NCI-H1105 treated with DMSO at 0.1 percent for 48 hours (cell line): ENCODE measurements at places on chromosomes 7 and 10.

DNA sequence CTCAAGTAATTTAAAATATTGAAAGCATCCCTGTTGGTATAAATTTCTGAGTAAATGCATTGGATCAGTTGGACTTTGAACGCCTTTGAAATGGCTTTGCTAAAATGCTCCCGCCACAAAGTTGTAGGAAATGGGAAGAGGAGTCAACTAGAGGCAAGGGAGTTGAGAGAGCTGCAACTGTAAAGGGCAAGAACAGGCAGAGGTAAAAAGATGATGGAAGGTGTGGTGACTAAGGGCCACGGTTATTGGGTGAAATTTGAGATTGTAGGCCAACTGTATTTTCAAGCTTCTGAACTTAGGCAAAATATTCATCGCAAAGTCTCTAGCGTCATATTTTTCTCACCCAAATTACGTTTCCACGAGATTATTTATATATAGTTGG is 595 bp upstream of the SUMF2 start:
- DNase-seq = no peak

- no peak for DNase-seq
These were observed 162.7 kb downstream of the AKR1D1 start for GRCh38 chr7:138238734-138239659.

GRCh38 chr10:528173-529165 is 161.0 kb downstream of the DIP2C start:
- DNase-seq = no peak

DNA sequence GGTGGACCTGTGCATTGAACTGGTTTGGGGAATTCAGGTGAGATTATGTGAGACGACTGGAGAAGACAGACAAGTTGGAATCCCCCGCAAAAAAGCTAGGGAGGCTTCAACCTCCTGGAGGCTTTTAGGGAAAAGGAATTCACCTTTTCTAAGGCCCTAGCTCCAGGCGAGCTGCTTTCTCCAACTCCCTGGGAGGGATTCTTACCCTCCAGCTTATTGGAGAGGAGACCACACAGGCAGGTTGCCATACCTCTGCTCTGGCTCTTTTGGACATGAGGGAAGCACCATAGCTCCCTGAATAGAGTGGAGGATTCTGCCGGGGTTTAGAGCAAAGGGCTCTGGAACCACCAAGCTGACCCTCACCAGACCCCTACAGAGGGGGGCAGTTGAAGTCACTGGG is 213.8 kb downstream of the MLLT10 start:
- no peak for DNase-seq

DNA sequence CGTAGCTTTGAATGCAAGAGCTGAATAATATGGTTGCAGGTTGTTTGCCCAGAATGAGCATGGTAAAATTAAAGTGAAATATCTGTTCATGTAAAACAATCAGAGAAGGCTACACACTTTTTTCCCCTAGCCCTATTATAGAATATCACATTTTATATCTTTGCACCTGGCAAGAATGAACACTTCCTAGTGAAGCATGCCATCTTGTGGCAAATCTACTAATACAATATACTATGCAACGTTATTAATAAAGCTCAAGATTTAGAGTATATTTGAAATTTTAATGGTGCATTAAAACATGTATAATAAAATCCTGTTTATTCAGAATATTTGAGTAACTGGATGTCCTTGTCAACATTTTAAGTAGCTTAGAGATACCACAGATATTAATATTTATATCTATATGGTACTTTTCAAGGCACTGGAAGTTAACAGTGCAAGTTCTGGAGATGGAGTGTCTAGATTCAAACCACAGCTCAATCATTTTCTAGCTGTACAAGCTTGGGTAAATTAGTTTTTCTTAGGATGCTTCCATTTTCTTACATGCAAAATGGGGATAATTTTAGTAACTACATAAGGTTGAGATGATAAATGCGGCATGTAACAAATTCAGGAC is 643.1 kb upstream of the SEMA3D start:
- DNase-seq = peak; percentile 44

GRCh38 chr10:79052291-79053080 is 16.3 kb upstream of the ZMIZ1 start:
- peak; percentile 42 for DNase-seq

GRCh38 chr7:111532625-111533024 is 29.7 kb downstream of the IMMP2L start:
- peak; percentile 92 for DNase-seq

- no peak for DNase-seq
These were observed 113.6 kb upstream of the AMPH start for GRCh38 chr7:38744746-38745145.

DNA sequence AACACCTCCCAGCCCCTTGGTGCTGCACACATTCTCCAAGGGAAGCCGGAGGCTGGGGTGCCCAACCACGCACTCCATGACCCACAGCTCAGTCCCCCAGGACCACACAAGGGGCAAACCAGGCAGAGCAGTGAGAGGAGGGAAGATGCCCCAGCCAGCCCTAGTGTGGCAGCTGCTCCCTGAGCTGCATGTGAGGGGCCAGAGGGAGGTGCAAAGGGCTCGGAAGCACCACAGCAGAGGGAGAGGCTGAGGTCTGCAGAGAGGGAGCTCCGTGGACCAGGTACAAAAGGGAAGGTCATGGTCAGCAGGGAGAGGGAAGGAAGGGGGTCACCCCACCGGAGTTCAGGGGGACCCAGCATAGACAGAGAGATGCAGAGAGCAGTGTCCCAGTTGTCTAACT is 1.5 kb upstream of the CALML5 start:
- DNase-seq = no peak

DNA sequence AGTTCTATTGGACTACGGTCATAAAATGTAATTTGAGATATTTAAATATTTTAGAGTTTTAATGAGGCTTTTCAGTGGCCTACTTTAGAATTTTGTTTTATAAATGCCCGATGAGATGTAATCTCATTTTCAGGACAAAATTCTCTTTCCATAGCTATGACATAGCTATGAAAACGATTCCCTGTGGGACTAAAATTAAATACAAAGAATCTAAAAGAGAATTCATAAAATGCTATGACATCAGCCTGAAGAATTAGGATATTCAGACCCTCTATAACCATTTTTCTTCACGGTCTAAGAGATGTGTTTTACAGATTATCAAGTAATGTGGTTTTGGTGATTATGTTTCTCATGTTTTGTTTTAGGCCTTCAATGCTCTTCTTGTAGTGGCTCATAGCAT is 48.2 kb upstream of the ODAD2 start:
- DNase-seq = no peak

GRCh38 chr10:70772627-70773026 is 12.6 kb downstream of the TBATA start:
- no peak for DNase-seq

- no peak for DNase-seq
These were observed 99.6 kb downstream of the NRP1 start for GRCh38 chr10:33234831-33235237.

GRCh38 chr7:18647582-18647981 is 152.0 kb downstream of the HDAC9 start:
- DNase-seq = no peak

DNA sequence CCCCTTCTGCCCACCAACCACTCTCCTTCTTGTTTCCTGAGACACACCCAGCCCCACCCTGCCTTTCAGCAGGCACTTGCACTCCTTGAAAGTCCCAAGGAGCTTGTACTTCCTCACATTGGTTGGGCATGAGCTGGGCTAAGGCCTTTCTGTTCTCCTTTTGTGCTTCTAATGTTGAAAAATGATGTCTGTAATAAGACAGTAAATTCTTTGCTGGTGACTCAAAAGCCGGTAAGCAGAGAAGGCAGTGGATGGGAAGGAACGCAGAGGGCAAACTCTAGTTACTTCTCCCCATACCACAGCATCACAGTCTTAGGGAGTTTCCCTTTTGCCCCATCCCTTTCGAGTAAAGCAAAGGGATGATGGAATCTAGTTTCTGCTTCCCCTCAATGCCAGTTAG is 185.6 kb downstream of the PLXNA4 start:
- DNase-seq = no peak

- no peak for DNase-seq
These were observed 19.2 kb downstream of the ADAP1 start for GRCh38 chr7:935164-935873.

GRCh38 chr10:45155784-45156183 is 155.1 kb downstream of the ZNF22 start:
- DNase-seq = no peak

- DNase-seq = no peak
These were observed 51.4 kb downstream of the CELF2 start for GRCh38 chr10:11068861-11069633.

DNA sequence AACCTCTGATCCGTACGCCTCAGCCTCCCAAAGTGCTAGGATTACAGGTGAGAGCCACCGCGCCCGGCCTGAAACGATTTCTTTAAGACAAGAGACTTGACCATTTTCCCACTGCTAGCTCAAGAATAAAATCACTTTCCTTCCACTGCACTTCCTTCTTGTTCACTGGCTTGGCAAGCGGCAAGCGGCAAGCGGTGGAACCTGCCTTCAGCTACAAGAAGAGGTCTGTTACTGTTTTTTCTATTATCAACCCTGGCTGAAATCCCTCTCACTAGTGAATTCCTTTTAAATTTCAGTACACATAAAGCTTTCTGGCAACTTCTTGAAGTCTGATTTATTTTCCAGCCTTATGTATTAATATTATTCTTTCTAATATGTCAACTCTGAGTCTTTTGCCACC is 12.8 kb upstream of the GNAT3 start:
- DNase-seq = no peak

- no peak for DNase-seq
These were observed 128.4 kb downstream of the NRBF2 start for GRCh38 chr10:63261496-63261895.

GRCh38 chr7:96407427-96407826 is 85.5 kb upstream of the SLC25A13 start:
- no peak for DNase-seq

GRCh38 chr7:147804032-147804431 is 786.5 kb upstream of the C7orf33 start:
- peak; percentile 80 for DNase-seq

DNA sequence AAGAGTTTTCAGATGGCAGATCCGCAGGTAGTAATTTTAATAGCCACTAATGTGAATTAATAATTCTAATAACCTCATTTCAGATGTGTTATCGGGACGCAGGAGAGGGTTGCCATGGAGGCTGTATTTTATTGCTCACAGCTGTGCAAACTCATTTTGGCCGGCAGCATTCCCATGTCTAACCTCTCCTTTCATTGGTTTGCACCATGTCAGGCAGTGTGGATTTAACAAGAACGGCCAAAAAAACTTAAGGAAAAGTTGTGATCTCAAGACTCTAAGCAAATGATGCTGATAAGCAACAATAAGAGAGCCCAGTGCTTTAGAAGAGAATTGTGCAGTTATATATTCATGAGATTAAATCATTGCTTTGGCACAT is 88.7 kb upstream of the NRP1 start:
- no peak for DNase-seq

DNA sequence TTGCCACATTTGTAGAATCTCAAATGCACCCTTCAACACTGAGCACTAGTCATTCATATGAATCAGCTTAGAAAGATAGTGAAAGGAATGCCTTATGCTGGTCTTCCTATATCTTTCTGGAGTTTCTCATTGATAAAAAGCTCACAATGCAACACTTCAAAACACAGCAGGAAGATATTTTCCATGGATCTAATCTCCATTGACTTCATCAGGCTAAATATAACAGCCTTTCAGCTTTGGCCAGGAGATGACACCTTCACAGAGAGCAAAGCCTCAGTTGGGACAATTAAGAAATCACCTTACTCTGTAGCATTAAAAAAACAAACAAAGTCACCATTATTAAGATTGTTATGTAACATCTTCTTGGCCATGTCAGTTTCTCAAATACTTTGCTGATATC is 6.7 kb downstream of the NRP1 start:
- DNase-seq = no peak

GRCh38 chr10:35699848-35700486 is 57.9 kb upstream of the FZD8 start:
- no peak for DNase-seq

DNA sequence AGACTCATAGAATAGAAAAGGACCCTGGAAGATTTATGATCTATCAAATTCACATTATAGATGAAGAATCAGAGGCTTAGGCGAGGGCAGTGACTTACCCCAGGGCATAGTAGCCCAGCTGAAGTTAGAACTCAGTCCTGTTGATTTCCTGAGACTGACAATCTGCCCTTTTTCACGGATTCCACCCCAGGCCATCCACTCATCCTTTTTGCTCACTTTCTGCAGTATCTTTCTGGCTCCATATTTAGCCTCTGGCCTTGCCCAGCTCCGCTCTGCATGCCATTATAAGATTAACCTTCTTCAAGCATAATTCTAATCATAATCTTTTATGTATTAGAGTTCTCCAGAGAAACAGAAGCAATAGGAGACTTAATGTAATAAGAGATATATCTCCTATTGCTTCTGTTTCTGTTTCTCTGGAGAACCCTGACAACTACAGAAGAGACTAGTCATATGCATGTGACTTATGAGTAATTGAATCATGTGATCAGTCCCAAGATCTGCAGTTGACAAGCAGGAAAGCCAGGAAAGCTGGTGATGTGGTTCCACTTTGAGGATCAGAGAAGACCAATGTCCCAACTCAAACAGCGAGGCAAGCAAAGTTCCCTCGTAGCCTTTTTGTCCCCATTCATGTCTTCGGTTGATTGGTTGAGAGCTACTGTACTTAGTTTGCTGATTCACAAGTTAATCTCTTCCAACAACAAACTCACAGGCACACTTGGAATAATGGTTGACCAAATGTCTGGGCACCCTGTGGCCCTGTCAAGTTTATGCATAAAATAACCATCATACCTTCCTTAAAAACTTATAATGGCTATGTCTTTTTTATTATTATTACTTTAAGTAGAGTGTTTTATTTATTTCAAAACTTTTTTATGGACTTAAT is 412.1 kb downstream of the SUGCT start:
- no peak for DNase-seq

GRCh38 chr10:98832196-98832595 is 385.5 kb upstream of the HPS1 start:
- DNase-seq = no peak

- no peak for DNase-seq
These were observed 96.1 kb downstream of the RELN start for GRCh38 chr7:103893350-103893749.

DNA sequence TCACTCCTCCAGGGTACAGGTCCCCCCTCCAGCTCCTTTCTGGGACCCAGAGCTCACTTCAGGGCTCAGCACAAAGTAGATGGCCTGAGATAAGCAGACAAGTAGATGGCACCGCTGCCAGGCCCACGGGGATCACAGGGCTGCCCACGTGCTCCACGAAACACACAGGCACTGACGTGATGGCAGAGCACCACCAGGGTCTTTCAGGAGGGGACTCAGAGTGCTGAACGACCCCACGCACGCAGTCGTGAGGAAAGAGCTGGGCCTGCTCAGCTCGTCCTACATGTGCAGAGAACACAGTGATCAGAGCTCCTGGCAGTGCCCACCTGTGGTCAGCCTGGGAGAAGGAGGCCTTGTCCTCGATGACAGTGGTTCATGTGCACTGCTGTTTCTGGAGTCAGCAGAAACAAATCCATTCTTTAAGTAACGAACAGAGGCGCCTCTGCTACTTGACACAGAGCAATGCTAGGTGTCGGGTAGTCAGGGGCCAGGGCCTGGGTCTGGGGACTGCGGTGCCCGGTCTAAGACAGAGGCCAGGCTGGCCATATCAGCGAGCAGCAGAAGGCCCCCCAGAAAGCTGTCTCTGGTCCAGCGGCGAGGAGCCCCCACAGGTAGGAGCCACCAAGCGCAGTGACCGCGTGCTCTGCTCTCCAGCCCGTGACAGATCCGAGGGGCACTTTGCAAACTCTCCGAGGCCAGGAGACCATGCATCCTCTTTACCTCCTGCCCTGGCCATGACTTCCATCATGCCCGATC is 129.8 kb upstream of the FAM20C start:
- no peak for DNase-seq

GRCh38 chr7:47266131-47266706 is 315.7 kb downstream of the TNS3 start:
- peak; percentile 58 for DNase-seq
